Airway epithelial cell (primary cell): ENCODE measurements at places on chromosomes 11 and 22. TPM values are rescaled to one million over a fixed set of nuclear protein-coding genes. Genes with fewer than 3 reads are reported as not detected.

The GAL3ST3 gene
- 0.28 TPM in 1 of 2 replicates, not detected in the other for total RNA-seq

The CRACR2B gene
- 2.4 and 3.0 TPM in 2 replicates for total RNA-seq

The CYP2D6 gene
- 0.28 TPM in 1 of 2 replicates, not detected in the other for total RNA-seq

The OR51I1 gene
- total RNA-seq = not detected in 2 replicates

The CYTH4 gene
- 0.09 and 0.21 TPM in 2 replicates for total RNA-seq

The MN1 gene
- 16.8 and 18.3 TPM in 2 replicates for total RNA-seq

The MPEG1 gene
- not detected in 2 replicates for total RNA-seq

The FOLR1 gene
- total RNA-seq = 0.63 TPM in 1 of 2 replicates, not detected in the other

The ANGPTL5 gene
- not detected in 2 replicates for total RNA-seq

The GGTLC2 gene
- total RNA-seq = not detected in 2 replicates

The ABTB2 gene
- total RNA-seq = 3.3 and 4.2 TPM in 2 replicates

The FJX1 gene
- 72.9 and 76.9 TPM in 2 replicates for total RNA-seq
